ENCODE measurements at places on chromosomes 6 and 20.

- no peak for DNase-seq
These were observed 127.4 kb upstream of the GRIK2 start for GRCh38 chr6:101266063-101266462.

GRCh38 chr20:23212011-23212410 lies 125.9 kb upstream of the CD93 start:
- no peak for DNase-seq

- DNase-seq, result no peak
These were observed 253.7 kb upstream of the SUPT3H start for GRCh38 chr6:45631396-45631795.

DNA sequence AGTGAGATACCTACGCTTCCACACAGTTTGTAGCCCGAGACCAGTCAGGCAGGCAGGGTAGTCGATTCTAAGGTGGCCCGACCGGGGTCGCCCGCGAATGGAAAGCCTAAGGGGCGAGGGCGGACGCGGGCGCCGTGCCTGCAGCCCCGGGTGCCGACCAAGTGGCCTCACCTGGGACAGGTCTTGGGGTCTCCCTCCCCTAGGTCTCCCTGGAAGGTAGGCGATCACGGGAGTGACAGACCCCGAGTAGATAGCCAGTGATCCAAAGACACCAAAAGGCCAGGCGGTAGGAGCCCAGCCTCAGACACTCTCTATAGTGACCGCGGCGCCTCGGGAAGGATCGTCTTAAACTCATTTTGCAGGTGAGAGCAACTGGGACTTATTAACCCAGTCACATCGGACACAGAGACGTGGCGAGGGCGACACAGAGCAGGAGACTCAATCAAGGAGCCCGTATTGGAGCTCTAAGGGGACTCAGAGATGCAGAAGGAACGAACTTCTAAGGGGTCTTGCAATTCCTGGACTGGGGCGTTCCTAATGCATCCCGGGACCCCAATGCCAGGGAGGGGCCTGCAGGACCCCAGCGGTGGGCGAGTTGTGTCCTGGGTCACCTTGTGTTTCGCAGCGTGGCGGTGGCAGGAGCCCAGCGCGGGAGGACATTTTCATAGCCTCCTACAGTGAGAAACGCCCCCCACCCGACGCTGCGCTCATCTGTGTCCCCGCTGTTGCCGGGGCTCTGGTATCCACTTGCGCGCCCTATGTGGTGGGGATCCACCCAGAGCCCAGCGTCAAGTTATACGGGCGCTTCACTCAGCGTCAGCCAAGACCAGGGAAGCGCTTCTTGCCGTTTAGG lies 2.1 kb upstream of the VSX1 start:
- DNase-seq, result no peak

- no peak for DNase-seq
These were observed 2.6 kb upstream of the WFDC8 start for GRCh38 chr20:45581702-45582101.

DNA sequence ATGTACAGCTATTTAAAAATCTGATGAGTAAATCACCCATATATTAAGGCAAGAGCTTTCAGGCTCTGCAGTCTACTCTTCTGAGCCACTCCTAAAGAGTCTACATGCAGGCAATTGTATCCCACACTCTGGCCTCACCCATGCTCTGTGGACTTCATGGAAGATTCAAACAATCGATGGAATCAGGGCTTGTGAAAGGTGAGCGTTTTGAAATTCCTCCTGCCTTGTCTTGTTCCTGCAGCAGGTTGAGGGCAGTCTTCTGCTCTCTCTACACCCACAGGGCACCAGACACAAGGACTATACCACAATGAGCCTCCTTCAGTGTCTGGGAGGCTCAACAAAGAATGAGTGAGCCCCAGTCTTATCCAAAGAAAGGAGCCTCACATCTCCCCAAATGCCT lies 51.1 kb downstream of the TBC1D7 start:
- DNase-seq, result no peak

- no peak for DNase-seq
These were observed 20.9 kb downstream of the UTRN start for GRCh38 chr6:144305985-144306384.

GRCh38 chr6:128558924-128559323 lies 38.5 kb upstream of the PTPRK start:
- no peak for DNase-seq

- peak; percentile 66 for DNase-seq
These were observed 2.1 kb downstream of the SOX12 start for GRCh38 chr20:327186-328026.

- no peak for DNase-seq
These were observed 495.5 kb upstream of the MAP3K7 start for GRCh38 chr6:91082311-91082832.

- no peak for DNase-seq
These were observed 7.5 kb downstream of the ID4 start for GRCh38 chr6:19844689-19845088.

DNA sequence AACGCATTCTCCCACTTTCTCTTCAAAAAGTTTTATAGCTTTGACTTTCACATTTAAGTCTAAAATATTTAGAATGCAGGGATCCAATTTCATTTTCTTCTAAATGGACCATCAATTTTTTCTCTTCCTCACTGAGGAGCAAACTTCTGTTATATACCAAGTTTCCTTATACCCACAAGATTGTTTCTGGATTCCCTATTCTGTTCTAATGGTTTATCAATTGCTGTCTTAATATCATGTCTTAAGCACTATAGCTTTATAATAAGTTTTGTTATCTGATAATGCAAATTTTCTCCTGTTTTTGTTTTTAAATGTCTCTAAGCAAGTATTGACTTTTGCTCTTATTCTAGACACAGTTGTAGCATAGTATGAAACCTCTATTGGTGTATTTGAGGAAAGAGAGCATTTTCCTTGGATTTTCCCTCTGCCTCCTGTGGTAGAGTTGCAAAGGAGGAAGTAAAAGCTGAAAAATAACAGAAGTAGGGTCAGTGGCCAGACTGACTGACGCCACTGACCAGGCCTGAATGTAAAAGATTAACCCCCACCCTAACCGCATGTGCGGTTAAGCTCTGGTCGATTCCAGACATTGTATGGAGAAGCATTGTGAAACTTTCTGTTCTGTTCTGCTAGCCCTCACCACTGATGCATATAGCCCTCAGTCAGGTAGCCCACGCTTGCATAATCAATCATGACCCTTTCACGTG lies 40.3 kb downstream of the GPX5 start:
- DNase-seq, result no peak

- no peak for DNase-seq
These were observed 25.2 kb downstream of the MEI4 start for GRCh38 chr6:77678048-77678447.
